ENCODE measurements at places on chromosomes 5 and 9.

DNA sequence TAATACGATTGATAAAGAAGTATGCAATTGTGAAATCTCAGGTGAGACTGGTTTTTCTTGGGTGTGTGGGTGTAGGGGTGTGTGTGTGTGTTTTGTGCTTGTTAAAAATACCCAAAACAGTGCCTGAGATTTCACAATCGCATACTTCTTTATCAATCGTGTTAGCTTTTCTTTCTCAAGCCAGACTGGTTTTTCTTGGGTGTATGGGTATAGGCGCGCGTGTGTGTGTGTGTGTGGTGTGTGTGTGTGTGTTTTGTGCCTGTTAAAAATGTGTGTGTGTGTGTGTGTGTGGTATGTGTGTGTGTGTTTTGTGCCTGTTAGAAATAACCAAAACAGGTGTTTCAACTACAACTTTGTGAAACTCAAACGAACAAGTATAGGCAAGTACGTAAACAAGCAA lies 53.7 kb downstream of the CERT1 start:
- no peak for DNase-seq

DNA sequence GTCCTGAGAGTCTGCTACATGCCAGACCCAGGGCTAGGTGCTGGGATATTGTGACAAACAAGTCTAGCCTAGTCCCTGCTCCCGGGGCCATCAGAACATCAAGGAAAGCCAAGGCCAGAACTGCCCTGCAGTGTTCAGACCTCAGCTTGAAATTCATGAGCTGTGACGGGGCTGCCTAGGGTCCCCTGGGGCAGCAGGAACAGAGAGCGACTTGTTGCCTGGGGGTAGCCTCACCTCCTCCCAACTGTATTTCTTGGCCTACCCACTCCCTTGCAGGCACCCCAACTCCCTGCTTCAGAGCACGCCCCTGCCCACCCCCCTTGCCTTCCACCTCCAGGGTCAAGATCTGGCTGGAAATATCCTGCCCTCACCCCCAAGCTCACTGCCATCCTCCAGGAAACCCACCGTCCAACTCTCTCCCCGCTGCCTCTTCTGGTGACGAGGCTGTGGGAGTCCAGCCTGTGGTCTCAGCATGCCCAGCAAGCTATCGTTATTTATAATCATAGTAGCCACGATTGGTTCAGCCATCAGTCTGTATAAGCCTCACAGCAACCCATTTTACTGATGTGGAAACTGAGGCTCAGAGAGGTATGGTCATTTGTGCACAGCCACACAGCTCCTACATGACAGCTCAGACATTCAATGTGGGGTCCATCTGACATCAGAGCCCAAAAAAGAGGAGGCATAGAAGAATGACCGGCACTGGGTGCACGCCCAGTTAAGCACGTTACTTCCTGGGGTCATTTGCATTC lies 10.7 kb downstream of the DNM1 start:
- DNase-seq, result no peak

DNA sequence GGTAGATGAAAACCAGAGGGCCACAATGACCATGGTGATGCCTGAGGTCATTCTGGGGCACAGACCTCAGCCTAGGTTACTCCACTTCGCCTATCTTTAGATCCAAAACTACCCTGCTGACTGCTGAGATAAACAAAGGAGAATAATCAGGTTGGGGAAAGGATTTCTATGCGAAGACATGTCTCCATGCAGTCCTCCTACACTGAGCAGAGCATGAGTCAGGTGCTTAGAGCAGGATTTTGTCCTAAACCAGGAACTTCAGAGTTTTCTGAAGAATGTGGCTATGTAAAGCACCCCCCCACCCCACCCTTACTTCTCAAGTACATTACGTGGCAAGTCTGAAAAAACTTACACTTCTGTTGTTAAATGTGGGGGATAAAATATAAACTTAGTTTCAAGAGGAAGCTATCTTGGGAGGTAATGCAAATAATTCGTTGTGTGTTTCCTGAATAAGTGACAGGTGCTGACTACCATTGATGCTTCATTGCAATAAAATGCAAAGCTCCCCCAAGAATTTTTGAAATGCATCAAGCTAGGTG lies 19.4 kb downstream of the PDCD1LG2 start:
- no peak for DNase-seq

- no peak for DNase-seq
Measured at GRCh38 chr5:144298658-144299057, 128.0 kb downstream of the KCTD16 start.

- DNase-seq, result no peak
Measured at GRCh38 chr5:178068293-178068692, 45.0 kb upstream of the N4BP3 start.

- DNase-seq, result no peak
Measured at GRCh38 chr9:16121168-16121567, 568.3 kb downstream of the CCDC171 start.
